ENCODE measurements at places on chromosomes 12 and 14.
A peak's percentile ranks its signal among the peaks of the same experiment; 100 is the strongest.

GRCh38 chr14:29310210-29310609 lies 543.6 kb downstream of the FOXG1 start:
- DNase-seq, result no peak

- no peak for DNase-seq
These were observed 161.1 kb upstream of the RASSF8 start for GRCh38 chr12:25797386-25797785.

DNA sequence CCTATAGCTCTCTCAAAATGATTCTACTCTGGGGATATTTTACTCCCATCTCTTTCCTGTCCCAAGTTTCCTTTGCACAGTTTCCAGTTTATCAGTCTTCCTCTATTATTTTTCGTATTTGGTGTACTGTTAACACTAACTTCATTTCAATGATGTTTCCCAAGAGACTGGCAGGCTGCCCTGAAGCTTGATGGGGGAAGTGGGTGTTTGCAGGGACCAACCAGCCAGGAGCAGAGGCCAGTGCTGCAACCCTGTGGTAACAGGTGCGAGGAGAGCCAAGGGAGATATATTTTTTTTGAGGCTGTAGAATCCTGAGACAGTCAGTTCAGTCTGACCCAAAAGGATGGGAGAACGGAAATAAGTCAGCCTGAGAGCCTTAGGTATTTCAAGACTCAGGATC lies 11.8 kb upstream of the CEBPE start:
- no peak for DNase-seq

DNA sequence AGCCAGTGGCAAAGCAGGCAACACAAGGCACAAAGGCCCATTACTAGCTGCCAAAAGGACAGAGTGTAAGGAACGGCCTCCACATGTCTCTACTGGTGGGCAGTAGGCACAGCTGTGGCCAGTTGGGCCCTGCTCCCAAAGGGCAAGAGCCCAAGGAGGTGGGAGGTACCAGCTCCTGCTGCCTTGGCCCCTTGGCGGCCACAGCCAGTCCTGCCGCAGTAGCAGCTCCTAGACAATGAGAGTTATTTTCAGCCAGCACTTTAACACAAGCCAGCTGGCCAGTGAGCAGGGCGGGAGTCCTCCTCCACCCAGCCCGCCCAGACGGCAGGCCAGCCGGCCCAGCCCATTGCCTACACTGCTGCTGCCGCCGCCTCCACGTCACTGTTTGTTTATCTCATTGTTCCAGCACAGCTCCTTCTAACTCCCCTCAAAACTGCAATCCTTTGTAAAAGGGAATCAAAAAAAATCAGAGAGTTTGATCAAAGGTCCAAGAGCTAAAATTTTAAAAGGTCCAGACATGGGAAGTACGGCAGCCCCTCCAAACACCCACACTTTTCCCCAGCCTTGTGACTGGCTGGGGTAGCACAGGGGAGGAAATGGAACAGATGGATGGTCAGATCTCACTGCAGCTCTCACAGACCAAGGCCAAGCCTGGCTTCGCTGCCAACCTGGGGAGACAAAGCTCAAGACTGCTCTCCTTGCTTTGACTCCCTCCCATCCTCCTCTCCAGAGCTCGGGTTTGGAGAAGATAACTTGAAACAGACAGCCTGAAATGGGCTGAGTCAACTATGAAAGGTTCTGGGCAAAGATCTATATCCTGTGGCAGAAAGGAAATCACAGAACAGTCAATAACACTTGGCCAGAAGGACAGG lies 33.5 kb downstream of the FMNL3 start:
- peak; percentile 33 for DNase-seq

DNA sequence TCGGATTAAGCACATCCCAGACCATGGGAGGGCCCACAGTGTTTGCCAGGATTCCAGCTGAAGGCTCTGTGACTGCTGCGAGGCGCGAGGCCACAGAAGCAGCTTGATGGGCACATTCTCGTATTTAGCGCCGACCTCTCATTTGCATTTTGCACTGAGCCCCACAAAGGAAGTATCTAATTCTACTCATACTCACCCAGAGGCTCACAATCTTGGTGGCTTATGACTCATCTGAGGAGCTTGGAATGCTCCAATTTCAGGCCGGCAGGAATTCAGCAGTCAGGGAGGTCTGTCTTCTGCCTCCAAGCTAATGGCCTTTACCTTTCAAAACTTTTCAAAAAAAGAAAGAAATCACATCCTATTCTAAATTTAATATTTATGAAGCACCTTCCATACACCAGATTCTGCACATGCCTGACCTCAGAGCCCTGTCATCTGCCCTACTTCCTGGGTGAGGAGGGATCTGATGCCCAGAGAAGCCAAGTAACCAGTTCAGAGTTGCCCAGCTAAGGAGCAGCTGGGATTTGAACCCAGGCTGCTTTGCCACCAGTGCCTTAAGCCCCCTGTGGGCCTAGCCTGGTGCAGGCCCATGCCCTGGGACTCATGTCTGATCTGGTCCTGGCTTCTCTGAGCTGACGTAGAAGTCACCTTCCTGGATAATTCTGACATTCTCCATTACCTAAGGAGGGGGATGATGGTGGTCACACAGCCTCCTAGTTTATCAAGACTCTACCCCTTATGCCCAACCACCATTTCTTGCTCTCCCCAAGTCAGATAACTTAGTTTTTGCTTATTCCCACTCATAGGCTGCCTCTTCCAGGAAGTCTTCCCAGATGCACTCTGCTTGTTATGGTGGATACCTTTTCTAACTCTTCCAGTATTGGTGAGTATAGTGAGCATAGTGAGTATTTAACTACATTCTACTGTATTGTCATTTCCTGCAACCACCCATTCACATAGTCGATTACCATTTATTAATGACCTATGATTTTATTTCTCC lies 198.9 kb downstream of the RBM19 start:
- no peak for DNase-seq

DNA sequence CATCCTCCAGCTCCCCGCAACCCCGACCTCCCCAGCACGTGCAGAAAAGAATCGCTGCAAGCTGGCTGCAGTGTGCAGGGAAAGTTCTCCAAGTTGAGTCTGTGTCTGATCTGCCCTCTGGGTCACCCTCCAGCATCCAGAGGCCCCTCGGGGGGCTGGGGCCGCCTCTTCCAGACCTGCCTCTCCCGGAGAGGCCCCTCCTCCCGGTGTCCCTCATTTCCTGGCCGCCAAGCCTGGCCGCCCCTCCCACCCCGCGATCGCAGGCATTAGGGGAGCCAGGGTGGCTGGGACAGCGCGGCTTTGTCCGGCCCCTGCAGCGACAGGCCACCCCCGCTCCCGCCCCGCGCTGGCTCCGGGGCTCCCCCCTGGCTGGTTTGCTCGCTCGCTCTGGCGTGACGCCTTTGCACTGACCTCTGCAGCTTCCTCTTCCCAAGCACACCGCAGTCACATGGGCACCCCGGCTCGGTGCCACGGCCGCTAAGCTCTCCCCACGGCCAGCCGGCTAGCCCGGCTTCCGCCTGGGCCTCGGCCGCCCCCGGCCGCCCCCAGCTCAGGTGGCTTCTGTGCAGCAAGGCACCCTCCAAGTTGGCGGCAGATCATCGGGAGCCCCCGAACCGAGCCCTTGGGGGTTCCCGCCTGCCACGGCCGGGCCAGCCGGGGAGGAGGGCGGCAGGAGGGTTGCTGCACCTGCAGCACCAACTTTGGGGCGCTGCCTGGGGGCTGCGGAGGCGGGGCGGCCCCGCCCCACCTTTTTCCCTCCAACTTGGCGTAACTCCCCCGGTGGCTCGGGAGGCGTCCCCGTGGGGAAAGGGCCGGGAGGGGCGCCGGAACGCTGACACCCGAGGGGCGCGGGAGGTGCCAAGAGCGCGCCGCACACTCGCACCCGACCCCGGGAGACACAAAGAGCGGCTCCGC lies 43.7 kb downstream of the KDM2B start:
- peak; percentile 61 for DNase-seq
